ENCODE measurements at places on chromosomes 2 and 18.

DNA sequence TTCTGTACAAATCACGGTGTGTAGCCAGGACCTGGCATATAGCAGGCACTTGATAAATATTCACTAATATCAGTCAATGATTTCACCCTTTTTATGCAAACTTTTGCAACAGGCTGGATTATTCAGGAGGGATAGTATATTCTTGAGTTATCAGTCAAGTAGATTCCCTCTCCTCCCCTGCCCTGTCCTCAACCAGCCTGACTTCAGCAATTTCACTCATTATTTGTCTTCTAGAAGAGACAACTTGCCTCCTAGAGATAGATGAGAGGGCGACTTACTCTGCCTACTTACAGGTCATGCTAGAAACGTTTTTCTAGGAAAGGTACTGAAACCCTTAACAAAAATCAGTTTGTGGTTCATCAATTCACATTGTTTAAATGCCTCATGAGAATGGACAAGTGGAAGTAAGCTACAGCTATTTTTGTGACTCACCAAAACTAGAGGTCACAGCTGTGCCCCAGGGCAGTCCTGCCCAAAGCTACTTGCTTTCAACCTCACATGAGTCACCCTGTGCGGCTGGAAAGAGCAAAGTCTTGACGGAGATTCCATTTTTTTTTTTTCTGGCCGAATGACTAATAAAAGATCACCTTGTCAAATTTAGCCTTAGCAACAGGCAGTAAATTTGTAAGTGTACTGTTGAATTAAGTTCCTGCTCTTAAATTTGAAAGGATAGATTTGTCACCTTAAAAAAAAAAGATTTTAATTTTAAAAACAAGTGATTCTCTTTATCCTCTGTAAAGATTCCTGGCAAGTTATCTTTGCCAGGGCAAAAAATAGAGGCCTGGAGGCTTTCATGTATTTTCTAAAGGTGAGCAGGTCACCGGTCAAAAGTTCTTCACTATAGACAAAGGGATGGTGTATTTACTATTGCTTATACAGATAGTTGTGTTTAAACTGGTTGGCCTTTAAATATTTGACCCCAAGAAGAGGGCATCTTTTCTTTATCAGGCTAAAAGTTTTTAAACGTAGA lies 109.0 kb upstream of the SLC35G4 start:
- DNase-seq: peak; percentile 97

- no peak for DNase-seq
Measured at GRCh38 chr2:197577446-197577845, 61.6 kb downstream of the MOB4 start.

DNA sequence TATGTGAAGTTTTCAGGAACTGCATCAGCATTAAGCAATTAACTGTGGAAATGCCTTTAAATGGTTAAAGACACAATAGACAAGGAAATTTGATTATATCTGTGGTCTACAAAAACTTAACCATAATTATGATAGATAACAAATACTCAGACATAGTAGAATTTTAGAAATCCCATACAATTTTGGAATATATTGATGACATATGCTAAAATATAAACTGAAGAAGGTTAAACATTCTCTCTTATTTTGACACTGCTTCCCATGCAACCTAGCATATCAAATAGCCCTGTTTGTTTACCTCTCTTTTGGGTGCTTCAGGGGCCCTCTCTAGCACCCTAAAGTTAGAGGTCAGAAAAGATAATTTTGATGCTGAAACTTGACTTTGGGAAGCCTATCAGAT lies 1274.8 kb upstream of the SLC39A10 start:
- no peak for DNase-seq

DNA sequence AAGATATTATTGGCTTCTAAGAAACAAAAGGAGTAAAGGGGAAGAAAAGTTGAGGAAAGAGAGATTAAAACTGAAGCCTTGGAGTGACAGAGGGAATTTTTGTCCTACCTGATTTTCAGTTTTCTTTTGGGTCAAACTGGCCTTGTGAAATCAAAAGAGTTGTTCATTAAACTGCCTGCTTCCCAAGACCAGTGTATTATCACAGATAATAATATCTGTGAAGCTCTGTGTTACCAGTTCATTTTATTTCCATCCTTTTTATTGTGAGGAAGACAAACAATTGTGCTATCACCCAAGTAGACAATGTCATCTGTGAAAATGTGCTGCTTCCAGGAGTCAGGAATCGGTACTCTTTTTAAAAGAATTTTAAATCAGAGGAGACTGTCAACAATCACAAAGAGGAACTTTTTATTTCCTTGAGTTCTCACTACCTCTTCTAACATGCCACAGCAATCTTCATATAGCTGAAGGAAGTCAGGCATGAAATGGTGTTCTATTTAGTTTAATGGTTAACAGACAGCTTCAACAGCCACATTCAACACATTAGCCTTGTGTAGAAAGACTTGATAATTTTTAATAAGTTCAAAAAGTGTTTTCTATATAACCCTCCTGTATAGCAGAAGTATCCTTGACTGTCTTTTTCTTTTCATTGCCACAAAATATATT lies 554.8 kb downstream of the PIK3C3 start:
- DNase-seq: no peak

GRCh38 chr2:158841850-158842249 lies 46.7 kb downstream of the DAPL1 start:
- no peak for DNase-seq

GRCh38 chr2:188478724-188479123 lies 187.1 kb downstream of the GULP1 start:
- DNase-seq: no peak

DNA sequence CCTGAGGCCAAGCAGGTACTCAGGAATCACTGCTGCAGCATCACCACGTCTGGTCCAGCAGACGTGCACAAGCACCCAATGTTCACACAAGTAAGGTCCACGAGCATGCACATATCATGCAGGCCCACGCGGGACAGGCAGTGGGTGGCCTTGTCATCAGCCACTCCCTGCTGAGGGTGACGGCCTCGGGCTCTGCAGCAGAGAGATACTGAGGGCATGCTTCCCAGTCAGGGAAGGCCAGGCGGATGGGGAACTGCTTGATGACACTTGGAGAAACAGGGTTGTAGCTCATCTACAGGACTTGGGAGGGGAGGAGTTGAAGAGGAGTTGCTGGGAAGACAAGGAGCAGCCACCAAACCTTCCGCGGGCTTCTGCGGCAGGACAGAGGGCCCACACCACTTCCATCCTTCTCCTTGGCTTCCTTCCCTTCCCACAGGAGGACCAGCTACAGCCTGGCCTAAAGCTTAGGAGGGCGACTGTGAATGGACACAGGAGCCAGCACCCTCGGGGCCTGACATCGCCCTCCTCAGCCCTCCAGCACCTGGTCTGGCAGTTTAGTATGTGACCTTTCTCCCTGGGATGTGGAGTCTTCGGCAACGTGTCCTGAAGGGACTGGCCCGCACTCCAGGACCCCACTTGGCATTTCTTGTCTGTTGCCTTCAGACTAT lies 15.2 kb downstream of the MFSD2B start:
- no peak for DNase-seq

DNA sequence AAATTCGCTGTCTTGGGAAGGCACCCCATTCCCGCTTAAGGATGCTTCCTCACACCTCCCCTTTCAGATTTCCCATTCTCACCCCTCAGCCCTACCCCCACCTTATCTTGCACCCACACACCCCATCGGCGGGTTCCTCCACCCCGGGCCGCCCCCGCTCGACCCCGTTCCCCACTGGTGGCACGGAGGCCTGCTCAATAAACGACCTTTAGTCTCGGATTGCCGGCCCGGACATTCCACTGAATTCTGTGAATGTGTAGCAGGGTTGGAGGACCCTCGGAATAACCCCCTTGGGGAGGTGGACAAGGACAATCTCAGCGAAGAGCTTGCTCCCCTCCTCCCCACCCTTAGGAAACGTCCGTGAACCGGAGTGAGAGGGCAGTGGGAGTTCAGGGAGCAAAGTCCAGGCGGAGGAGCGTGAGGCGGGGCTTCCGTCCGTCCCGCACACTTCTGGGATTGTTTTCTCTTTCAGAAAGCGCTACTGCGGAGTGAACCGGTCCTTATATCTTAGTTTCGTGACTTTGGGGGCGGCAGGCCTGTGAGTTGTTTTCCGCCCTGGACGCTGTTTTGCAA lies 2.8 kb upstream of the LBX2 start:
- peak; percentile 60 for DNase-seq

DNA sequence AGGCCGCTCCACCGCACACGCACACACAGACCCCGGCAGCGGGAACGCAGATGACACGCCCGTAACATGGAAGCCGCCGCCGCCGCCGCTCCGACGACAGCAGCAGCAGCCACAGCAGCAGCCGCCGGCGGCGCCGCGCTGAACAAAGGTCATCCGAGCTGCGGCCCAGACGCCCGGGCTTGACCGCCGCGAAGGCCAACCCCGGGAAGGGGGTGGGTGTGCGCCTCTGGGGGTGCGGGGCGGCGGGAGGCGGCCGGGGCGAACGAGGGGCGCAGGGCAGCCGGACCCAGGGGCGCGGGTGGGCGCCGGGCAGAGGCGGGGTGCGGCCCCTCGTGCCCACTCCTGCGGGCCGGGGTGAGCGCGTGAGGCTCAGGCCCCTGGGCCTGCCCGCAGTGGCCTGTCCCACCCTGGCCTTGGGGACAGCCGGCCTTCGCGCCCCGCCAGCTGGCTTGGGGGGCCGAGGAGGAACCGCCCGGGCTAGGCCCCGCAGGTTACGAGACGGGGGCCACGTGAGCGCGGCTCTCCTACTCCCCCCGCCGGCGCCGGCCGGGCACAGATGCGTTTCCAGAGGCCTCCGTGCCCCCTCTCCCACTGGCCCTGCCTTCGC lies 1.0 kb upstream of the ZNF532 start:
- no peak for DNase-seq

GRCh38 chr2:24451805-24452501 lies 39.1 kb upstream of the NCOA1 start:
- no peak for DNase-seq

- peak; percentile 59 for DNase-seq
Measured at GRCh38 chr2:182716650-182716979, 558 bp downstream of the DNAJC10 start.

- no peak for DNase-seq
Measured at GRCh38 chr18:34991152-34991551, 50.1 kb upstream of the MAPRE2 start.

GRCh38 chr2:207619764-207620203 lies 5.4 kb downstream of the METTL21A start:
- DNase-seq: no peak

DNA sequence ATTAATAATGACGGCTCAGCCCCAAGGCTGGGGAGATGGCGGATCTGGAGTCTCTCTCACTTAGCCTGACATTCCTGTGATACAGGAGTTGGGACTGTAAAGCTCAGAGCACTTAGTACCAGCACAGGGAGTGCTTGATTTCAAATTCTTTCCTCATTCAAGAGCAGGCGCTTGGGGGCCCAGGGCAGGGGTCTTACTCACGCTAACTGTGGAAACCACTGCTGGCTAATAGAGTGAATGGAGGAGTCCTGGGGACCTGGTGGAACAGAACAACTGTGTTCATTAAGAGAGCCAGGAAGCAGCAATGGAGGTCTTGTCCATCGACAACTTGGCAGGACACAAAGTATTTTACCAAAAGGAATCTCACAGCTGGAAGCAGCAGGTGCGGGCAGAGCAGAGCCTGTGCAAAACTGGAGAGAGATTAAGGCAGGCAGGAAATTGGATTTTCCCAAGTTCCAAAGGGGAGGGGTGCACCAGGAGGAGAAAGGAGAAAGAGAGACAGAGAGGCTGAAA lies 358.9 kb downstream of the TNS1 start:
- DNase-seq: no peak

DNA sequence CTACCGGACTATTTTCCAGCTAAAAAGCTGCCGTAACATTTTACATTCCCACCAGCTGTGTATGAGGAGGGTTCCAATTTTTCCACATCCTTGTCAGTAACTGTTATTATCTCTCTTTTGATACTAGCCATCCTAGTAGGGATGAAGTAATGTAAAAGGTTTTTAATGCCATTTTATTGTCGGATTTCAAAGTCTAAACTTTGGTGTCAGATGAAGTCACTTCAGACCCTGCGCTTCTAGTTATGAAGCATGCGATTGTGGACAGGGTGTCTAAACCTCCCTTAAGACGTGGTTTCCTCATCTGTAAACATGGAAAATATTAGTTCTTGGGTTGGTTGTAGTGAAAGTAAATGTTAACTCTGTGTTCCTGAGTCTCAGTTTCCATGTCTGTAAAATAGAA lies 4.7 kb downstream of the DGKD start:
- DNase-seq: no peak

DNA sequence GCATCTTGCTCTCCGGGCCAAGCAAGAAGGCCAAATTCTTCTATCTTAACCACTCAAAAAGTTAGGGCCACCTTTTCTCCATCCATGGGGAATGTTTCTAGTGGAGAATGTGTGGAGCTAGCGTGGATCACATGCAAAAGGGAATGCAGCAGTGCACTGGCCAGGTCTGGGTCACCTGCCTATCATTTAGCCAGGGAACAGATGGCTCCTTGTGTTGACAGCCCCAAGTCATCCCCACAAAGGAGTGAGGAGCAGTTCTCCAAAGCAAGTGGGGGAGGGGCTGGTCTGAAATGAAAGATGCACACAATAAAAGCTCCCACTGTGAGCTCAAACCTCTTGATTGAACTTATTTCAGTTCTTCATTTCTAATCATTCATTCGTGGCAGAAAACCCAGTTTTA lies 19.1 kb downstream of the EPB41L3 start:
- DNase-seq: no peak

- DNase-seq: peak; percentile 53
Measured at GRCh38 chr2:108607706-108608301, 73.5 kb downstream of the LIMS1 start.

DNA sequence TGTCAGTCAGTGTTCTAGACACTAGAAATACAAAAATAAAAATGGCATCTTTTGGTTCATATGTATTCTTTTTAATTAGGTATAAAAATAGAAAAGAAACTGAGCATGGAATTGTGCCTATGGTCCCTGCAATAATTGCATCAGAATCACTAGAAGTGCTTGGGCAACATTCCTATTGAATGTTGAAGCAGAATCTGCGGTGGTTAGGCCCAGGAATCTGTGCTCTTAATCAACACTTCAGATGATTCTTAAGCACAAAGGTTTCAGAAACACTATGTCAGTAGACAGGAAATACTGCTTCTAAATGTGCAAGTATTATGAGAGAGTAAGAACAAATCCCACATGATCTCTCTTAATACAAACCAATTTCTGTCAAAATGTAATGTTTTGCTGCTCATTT lies 20.3 kb upstream of the RBBP8 start:
- DNase-seq: no peak

DNA sequence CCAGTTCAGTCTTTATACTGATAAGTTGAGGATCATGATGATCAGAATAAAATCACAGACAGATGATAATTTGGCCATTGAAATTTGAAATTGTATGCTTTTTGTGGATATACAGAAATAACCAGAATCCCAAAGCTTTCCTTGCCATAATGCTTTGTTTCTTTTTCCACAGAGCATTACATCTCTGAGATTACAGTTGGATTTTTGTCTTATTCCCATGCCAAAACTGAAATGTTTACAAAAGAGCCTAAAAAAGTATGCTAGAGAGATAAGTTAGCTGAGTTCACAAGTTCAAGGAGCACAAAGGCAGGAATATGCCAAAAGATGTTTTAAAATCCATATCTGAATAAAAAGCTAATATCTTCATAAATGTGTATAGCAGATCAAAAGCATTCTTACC lies 321.3 kb downstream of the PID1 start:
- DNase-seq: no peak

DNA sequence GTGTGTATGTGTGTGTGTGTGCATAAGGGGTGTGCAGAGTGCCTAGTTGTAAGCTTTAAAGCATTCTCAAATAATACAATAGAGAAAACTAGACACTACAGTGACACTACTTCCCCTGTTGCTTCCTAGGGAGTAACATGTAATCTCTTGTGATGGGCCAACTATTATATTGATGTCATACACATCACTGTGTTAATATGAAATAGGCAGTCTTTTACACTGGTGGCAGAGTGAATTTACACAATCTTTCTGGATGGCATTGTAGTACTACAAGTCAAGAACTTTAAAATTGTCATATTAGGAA lies 488.0 kb upstream of the ZEB2 start:
- DNase-seq: no peak

GRCh38 chr18:57437402-57437765 lies 2.2 kb downstream of the ONECUT2 start:
- peak; percentile 2 for DNase-seq
